Activated CD8-positive, alpha-beta memory T cell treated with anti-CD3 and anti-CD28 coated beads for 24 hours (primary cell): ENCODE measurements at places on chromosomes 7 and 10.

DNA sequence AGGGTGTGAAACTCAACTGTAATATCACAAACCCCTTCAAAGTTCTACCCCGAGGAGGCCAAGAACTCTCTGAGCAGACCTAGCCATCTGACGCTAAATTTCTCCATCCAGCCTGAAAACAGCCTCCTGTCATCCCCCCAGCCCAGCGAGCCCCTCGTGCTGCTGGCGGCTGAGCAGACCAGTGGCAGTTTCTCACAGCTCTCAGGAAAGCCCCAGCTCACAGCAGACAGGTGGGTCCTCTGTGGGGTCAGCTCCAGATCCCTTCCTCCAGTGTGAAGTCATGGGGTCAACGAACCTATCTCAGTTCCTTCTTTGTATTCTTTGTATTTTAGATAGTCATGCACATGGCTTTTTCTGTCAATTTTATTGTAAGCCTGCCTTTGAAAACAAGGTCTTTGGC lies 7.8 kb downstream of the GARIN1A start:
- no peak for DNase-seq

DNA sequence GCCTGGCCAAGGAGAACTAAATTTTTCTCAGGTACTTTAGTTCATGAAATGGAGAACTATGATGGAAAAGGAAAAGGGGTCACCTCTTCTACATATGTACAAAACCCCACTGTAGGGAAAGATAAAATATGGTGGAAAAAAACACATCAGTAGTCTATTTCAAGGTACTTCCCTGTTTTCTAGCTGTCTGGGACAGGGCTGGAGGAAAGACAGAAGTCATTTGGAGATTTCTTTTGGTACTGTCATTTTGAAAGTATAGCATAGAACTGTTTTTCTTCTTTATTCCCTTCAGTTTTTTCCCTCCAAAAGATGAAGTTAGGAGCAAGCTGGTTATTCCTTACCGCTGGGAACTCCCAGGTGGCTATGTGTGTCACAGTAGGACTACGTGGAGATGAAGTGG lies 196.1 kb downstream of the DOCK4 start:
- DNase-seq, result no peak

DNA sequence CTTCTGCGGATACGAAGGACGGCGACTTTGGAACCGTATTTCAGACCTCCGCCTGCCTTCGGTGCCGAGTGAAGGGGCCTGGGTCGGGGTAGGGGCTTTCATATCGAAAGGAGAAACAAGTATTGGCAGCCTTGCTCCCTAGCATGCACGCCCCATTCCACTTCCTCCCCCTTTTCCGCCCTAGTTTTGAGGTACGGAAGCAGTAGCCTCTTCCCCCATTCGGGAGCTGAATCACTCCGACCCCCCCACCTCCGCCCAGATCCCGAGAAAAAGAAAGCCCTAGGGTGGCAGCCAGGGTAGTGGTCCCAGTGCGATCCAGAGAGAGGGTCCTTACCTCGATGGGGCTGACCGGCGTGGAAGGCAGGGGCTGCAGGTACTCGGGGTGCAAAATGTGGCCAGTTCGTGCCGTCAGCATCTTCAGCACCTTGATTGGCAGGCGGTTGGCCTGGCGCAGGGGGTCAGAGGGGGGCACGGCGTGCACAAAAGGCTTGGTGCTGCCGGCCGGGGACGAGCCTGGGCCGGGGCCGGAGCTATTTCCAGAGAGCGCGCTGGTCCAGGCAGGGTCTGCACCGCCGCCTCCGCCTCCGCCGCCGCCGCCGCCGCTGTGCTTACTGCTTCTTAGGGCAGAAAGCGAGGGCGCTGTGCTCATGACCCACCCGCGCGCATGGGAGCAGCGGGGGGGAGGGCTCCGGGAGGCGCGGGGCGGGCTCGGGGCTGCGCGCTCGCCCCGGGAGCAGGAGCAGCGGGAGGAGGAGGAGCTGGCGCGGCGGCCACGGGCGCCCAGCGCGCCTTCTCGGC lies 594 bp downstream of the ZNF503 start:
- peak; percentile 70 for DNase-seq

DNA sequence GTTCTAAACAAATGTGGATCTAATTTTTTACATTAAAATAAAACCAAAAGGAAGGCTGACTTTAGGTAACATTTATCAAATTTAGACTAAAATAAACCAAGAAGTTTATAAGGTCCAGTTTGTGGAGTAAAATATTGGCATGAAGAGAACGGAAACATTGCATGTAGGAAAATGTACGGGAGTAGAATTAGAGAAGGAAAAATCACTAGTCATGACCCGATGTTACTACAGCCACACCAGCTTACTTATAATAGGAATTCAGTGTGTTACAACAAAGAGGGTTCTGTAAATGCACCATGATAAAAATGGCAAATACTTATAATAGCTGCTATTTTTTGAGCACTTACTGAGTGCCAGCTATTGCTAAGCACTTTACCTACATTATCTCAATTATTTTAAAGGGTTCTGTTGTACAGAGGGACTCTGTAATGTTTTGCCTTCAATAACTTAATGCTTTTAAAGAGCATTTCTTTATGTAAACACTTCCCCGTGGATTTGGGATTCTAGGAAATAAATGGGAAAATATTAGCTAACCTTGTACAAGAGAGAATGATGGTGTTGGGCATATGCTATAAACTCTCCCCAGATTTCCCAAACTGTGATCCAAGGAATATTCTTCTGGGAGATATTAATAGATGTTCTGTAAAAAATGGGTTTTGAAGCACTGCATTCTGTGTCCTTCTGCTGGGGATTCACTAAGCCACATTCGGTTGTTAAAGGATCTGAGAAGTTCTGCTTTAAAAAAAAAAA lies 296.7 kb downstream of the BBS9 start:
- DNase-seq, result no peak

- no peak for DNase-seq
These were observed 1.8 kb upstream of the PYROXD2 start for GRCh38 chr10:98416606-98417388.

DNA sequence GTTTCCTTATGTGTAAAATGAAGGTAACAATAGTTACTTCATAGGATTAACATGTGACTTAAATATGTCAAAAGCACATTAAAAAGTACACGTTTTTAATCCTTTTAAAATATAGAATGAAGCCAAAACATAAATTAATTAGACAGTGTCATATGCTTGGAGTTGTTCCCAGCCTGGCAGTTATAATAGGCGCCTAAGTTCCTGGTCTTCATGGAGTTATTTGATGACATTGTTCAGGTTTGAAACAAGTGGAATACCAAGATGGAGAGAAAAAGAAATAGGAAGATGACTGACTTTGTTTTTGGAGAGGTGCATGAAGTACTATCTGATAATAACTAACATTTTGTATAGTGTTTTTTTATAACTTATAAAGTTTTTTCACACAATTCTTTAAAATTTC lies 67.3 kb downstream of the ZNRF2 start:
- no peak for DNase-seq

DNA sequence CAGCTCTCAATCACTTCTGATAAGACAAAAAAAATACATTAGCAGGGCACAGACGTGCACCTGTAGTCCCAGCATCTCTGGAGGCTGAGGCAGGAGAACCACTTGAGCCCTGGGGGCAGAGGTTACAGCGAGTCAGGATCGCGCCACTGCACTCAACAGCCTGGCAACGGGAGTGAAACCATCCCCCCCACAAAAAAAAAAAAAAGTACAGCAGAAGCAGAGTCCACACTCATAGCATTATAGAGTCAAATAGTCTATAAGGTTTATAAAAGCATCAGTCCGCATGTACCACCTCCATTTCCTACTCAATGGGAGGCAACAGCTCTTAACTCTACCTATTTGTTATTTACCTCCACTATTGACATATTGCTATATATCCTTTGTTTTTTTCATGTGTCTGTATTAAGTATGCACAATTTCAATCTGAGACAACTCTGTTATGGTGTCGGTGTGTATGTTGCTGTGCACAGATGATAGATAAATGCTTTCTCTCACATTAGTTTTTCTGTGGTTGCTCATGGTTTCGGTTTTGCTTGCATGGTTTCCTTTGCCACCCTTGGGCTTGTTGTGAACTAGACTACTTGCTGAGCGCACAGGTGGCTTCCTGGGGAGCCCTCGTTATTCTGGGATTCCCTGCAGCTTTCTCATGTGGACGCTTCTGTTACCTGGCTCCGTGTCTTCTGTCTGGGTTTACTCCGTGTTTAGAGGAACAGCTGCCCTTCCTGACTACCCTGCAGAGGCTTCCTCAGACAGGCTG lies 40.4 kb downstream of the PROSER2 start:
- DNase-seq, result no peak

DNA sequence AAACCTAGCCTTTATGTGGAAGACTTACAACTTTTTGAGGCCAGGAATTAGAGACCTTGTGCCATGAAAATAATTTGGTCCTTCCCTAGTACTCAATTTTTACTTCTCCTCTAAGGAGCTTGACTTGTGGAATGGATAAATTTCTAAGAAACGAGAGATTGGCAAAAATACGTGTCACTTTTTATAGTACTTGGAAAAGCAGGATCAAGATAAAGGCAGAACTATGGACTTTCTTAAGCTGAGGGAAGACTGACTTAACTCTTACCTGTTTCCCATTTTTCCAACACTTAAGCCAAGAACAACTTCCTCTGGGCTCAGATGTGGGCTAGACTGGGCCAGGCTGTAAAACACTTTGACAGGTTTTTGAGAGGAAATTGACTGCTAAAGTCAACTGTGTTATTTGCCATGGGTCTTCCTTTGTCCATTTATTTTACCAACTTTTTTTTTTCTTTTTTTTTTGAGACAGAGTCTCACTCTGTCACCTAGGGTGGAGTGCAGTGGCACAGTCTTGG lies 2.0 kb upstream of the WBP1L start:
- no peak for DNase-seq

GRCh38 chr10:116741391-116742351 lies 695 bp downstream of the HSPA12A start:
- no peak for DNase-seq

- DNase-seq, result no peak
These were observed 23.2 kb downstream of the RNF216 start for GRCh38 chr7:5758286-5758685.

DNA sequence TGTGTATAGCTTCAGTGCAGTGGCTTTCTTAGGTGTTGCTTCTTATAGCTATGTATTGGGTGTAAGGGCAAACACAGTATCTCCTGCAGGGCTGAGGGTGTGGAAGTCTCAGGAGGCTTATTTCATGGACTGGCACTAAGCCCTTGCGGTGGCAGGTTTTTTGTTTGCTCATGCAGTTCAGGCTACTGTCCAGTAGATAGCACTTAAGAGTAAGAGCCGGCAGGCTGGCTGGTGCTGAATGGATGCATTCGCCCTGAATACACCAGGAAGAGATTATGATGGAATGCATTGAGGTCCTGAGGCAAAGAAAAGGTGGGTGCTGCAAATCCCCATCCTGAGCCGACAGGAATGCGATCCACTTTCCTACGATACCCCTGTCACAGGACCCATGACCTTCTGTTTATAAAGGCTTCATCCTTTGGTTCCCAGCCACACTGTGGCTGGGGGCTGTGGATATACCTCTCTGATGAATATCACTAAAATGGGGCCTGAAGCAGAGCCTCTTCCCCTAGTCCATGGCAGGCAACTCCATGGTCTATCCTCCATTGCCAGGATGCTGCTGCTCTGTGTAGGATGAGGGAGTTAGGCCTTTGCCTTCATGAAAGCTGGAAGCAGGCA lies 44.9 kb downstream of the ANXA8 start:
- DNase-seq, result no peak

DNA sequence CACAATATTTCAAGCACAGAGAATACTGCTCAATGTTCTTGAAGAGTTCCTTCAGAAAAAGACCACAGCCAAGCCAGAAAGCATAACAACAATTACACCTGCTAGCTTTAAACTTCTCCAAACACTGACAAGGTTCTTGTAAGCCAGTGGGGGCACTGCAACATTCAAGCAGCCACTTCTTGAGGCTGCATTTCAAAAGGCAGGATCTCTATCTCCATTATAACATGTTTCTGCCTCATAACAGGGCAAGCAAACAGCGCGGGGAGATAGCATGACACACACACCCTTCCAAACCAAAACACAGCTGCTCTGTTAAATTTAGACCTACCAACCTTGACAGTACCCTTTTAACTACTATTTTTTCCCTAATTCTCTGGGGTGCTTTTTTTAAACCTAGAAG lies 30.8 kb downstream of the CHCHD3 start:
- DNase-seq, result no peak

DNA sequence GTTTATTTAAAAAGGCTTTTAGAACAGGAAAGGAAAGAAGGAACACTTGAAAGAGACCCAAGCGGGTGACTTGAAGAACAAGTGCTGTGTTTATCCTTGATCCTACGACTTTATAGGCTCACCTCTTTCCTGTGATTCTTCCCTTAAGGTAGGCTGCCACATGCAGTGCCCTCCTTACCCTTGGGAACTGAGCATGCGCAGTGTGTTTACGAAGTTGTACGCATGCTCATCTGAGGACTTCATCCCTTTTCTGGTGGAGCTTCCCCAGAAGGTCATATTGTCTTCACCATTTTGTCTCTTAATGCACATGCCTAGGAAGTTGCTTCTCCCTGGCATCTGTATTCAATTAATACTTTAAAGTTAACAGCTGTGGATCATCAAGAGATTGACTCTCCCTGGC lies 49.9 kb upstream of the VOPP1 start:
- DNase-seq, result no peak

- DNase-seq, result no peak
These were observed 178.7 kb upstream of the GDF10 start for GRCh38 chr10:47121336-47121735.

GRCh38 chr7:124059375-124059774 lies 26.5 kb upstream of the TMEM229A start:
- no peak for DNase-seq

GRCh38 chr7:95904099-95904498 lies 131.7 kb downstream of the DYNC1I1 start:
- DNase-seq, result no peak

GRCh38 chr7:97479740-97480290 lies 252.1 kb upstream of the TAC1 start:
- no peak for DNase-seq

DNA sequence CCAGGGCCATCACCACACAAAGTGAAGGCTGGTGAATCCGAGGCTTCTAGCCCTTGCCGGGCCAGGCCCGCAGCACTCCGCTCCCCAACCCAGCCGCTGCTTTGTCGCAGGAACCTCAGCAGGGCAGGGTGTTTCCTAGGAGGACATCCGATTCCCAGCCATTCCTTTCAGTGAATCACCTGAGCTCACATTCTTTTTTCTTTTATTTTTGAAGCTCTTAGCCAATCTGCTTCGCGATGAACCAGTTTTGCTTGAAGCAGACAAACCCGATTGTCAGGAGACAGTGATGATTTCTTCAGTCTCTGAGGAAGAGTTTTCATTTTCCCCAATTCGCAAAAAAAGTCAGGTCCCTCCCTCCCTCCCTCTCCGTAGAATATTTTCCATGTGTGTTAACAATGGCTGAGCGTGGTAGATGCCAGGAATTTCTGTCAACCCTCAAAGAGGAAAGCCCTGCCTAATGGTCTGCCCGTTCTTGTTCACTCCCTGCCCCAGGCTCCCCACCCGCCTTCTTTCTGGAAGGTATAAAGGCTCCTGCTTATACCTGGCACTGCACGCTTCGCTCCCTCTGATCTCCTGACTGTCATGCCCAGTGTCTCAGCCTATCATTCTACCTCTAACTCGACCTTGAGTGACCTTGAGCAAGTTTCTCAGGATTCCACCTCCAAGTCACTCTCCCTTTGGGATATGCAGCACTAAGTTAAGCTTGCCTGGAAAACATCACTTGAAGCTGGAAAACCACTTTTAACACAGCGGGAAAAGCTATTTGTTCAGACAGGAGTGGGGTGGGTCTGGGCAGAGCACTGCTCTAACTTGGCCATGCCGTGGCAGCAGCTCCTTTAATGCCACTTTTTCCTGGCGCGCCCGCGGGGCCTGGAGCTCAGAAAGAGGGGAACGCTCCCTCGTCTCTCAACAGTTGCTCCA lies 35.1 kb downstream of the EGFR start:
- DNase-seq, result no peak

- DNase-seq, result no peak
These were observed 6.7 kb upstream of the MNX1 start for GRCh38 chr7:157017149-157017548.

GRCh38 chr10:36717118-36717517 lies 408.3 kb upstream of the ANKRD30A start:
- no peak for DNase-seq
